ENCODE measurements at places on chromosomes 6 and 20.
A peak's percentile ranks its signal among the peaks of the same experiment; 100 is the strongest.

DNA sequence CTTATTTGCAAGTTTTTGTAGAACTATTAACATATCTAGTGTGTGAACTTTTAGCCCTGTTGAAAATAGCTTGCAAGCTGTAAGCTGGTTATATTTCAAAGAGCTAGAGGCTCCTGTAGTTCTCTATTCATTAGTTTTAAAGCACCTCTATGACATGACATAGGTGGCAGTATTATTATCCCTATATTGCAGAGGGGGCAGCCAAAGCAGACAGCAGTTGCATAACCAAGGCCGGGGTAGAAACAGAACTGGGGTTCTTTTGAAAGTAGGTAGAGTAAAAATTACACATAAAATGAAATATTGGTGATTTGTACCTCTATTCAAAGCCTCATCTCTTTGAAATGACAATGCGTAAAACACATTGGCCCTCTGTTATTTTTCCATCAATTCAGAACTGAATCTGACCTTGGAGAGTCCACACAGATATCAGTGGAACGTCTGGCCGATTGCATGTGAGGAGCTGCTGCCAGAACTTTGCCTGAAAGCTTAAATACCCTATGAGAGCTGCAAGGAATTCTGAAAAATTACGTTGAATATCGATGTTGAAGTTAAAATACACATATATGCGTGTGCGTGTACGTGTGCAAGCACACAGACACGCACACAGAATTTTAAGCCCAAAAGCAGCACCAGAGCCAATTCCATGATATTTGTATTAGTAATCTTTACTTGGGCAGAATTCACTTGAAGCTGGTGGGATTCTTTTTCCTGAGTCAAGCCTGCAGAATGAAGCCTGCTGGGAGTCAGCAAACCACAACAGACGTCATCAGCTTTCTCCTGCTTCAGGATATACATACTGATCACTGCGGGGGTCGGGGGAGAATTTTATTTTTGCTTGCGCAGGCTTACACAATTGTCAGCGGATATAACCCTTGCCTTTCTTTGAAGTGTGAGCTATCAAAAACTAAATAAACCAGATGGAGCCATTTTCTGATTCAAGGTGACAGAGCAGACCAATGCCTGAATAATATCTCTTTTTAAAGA lies 163.2 kb downstream of the PDE7B start:
- DNase-seq, result no peak

- peak; percentile 32 for DNase-seq
Measured at GRCh38 chr6:137216875-137217553, 2.2 kb downstream of the IFNGR1 start.

- DNase-seq, result peak; percentile 69
Measured at GRCh38 chr6:69867639-69867976, 1.3 kb downstream of the COL19A1 start.

DNA sequence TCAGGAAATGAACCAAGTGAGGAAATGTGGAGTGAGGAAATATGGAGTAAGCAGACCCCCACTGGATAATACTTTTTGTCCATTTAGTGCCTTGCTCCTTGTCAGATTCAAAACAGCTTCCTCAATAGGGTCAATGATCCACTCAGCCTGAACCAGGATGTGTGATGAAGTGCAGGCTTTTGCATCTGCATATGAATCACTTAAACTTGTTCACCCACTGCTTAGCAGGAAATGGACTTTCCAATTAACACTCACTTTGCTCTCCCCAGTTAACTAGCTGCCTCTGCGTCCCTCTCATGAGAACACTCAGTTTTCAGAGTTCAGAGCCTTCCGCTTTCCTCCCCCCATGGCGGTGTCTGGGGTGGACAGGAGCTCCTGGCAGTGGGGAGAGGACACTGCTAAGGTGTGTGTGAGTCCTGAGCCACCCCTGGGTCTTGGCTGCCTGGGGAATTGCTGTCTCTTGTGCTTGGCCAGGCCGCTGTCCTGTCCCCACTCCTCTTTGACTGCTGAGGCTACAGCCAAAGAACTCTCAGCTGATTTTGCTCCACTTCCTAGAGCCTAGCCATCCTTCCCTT lies 621.8 kb downstream of the CDH26 start:
- no peak for DNase-seq

DNA sequence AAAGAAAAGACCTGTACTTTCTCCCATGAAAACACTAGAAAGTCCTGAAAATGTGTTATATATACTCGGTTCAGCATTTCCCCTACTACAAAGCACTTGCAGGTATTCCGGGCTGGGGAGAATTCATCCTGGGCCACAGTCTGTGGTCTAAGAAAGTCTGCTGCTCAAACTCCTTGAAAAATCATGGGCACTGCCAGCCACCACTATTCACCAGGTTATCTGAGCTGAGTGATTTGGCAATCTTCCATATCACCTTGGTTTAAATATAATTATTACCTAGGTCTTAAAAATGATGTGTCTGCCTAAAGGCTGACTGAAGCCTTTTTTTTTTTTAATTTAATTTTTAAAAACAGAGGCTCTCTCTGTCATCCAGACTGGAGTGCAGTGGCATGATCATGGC lies 11.3 kb downstream of the FKBP5 start:
- no peak for DNase-seq

- DNase-seq, result no peak
Measured at GRCh38 chr6:168082860-168083513, 4.0 kb upstream of the FRMD1 start.

DNA sequence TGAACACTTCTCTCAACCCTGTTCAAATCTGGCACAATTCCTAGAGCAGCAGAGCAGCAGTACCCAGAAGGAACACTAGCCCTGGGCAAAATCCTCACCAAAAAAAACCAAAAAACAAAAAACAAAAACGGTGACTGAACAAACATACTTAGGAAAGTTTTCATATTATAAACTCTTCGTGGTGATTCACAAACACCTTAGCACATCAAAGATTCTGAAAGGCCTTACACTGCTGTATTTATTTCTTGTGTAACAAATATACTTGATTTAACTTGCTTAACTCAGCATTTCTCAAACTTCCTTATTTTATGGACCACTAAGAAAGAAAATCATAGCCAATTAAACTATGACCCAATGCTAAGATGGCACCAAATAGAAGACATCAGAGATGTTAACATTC lies 57.8 kb upstream of the RREB1 start:
- DNase-seq, result no peak

- no peak for DNase-seq
Measured at GRCh38 chr20:33280775-33281174, 2.2 kb upstream of the BPIFB1 start.

GRCh38 chr6:96469312-96469711 lies 52.3 kb upstream of the UFL1 start:
- DNase-seq, result no peak

DNA sequence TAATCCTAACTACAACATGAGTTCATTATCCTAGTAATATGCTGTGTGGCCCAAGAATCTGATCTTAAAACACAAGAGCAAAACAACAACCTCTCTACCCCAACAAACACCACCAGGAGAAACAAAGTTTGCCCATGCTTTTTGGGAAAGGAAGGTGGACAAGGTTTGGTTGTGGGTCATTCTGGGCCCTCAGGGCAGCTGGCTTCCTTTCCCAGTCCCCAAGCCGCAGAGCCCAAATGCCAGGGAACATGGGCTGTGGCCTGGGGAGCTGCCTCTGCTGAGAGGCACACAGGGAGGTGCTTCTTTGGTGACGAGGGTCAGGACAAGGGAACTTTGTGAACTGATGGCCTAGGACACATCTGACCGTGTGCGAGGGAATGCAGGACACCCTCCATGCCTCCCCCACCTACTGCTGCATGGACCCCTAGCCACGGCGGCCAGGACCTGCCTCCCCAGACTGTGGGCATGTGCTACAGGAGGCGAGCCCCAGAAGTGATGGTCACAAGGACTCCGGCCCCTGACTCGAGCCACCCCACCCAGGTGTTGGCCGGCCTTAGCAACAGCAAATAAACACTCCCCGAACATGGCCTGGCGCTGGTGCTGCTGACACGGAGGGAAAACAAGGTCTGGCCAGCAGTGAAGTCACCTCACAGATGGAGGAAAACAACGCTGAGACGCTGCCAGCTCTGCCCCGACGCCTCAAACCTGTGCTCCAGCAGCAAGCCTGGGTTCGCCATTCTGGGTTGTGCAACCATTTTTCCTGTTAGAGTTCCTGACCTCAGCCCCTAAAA lies 55.6 kb downstream of the RRBP1 start:
- DNase-seq, result no peak

GRCh38 chr6:143766185-143766553 lies 77.0 kb upstream of the LTV1 start:
- no peak for DNase-seq

- DNase-seq, result peak; percentile 95
Measured at GRCh38 chr6:5030596-5031136, 26.8 kb upstream of the RPP40 start.

DNA sequence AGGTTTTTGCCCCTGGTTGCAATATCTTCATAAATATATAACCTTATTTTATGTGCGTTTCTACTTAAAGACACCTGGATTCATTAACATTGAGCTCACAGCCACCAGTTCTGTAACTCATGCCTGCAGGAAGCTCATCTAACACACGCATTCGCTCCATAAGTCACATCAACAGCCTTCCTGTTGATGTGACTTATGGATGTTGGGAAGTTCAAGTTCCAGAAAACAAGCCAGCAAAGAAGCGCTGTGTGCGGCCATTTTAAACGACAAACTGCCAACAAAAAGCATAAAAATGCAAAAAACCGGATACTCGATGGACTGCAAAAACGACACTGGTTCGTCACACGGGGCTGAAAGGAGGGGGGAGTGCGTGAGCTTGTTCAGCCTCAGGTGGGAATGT lies 77.9 kb upstream of the NFATC2 start:
- DNase-seq, result no peak

- DNase-seq, result no peak
Measured at GRCh38 chr6:140253096-140253495, 878.6 kb upstream of the CITED2 start.

DNA sequence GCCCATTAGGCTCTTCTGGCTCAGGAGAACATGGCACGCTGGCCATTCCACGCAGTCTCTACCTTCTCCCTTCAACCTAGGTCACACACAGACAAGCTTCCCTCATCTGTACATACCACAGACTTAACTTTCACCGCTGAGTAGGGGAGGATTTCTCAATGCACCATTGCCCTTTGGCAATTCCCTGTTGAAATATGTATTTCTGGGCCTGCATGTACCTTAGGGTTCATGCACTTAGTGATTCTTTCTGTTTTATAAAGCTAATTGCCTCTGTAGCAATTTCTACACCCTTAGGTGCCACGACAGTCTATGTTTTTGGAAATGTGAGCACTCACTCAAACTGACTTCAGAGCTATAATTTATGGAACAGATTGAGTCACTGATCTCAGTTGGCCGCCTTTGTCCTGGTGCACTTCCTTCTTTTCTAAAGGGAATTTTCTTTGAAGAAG lies 253.8 kb upstream of the PRDM1 start:
- no peak for DNase-seq

GRCh38 chr6:43948527-43949485 lies 178.4 kb downstream of the MRPL14 start:
- no peak for DNase-seq

- DNase-seq, result no peak
Measured at GRCh38 chr6:53165293-53165692, 16.7 kb upstream of the GCM1 start.

DNA sequence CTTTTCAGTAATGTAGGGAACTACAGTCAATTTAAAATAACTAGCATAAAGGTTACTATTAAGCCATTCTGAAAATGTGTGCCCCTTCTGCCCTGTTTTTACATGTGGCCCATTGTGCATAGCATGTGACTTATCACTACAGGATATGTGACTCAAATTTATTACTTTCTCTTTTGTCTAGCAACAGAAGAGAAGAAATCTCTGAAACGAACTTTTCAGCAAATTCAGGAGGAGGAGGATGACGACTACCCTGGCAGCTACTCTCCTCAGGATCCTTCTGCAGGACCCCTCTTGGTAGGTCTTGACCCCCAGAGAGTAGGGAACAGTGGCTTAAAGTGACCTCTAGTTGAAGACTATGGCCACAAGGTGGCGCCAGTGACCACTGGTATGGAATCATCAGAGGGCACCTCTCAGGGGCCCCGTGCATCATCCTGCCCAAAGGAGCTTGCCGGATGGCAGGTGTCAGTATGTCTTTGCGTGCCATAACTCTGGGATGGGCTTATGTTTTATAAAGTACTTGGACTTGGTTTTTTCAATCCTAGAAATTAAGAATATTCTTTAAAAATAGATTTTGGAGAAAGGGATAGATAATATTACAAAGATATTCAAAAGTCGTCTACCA lies 23.9 kb downstream of the RPRD1B start:
- DNase-seq, result peak; percentile 96

DNA sequence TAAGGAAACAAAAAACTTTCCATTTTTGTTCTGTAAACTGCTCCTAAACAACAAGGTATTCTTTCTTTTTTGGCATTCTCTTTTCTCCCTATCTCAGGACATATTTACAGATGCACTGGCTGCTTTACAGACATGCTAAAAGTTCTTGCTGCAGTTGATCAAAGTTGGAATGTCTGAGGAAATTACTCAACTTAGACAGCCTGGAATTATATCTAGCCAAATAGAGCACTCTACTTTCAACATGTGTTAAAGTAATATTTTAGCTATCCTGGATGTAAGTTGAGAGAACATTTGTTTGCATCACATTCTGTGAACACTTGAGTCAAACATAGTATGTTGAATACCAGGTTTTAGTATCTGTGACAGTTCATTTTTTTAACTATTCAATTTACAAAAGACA lies 24.8 kb downstream of the TASP1 start:
- DNase-seq, result no peak

GRCh38 chr20:50005471-50005981 lies 22.7 kb downstream of the SNAI1 start:
- no peak for DNase-seq

- DNase-seq, result no peak
Measured at GRCh38 chr6:119594907-119595306, 245.3 kb upstream of the MAN1A1 start.

- no peak for DNase-seq
Measured at GRCh38 chr20:59605601-59606364, 1.4 kb downstream of the PHACTR3 start.

- DNase-seq, result peak; percentile 72
Measured at GRCh38 chr6:16762550-16763477, 1.6 kb upstream of the ATXN1 start.

- DNase-seq, result no peak
Measured at GRCh38 chr6:63347599-63347998, 27.8 kb upstream of the LGSN start.
